ENCODE measurements at places on chromosomes 12 and 14.

DNA sequence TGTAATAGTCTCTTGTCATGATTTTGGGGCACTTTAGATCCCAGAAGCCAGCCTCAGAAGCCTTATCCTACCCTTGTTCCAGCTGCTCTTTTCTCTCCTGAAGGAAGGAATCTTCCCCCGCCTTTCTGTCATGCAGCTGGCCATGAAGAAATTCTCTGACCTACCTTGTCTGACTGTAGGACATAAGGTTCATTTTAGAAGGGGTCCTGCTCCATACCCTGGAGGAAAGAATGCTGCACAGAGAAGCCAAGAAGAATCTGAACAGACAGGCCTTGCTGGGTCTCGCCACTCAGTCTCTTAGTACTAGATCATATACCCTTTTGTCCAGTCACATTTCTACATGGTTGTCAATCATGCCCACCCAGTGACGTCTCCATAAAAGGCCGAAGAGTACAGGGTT is 6.2 kb upstream of the TMCC3 start:
- no peak for DNase-seq

DNA sequence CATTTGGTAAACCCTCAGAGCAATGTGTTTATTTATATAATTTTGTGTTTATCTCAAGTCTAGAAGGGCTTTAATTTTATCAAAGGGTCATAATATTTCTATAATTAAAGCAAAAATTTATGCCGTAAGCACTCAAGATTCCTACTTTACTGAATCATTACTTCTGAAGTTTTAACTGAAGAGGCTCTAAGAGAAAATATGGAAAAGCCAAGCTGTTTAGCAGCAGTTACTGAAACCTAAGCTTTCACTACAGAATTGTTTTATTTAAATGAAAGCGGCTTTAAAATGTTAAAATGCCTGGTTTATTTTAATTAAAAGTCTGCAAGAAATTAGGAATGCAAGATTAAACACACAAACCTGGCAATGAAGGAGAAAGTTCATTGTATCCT is 73.9 kb upstream of the BBS10 start:
- DNase-seq: no peak

GRCh38 chr12:113500782-113501311 is 29.2 kb upstream of the LHX5 start:
- DNase-seq: no peak

DNA sequence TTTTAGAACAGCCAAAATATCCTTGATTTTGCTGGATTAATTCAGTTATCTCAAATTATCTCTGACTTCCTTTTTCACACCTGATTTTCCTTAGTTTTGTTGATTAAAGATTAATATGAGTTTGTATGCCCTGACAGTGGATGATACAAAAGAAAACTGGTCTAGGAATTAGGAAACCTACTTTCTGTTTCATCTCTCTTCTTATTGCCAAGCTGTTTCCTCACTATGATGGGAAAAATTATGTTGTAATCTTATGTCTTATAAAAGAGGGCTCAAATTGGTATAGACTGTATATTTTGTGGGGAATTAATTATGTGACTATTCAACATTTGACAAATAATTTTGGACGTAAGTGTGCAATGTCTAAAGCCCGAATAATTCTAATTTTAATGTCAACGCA is 271.6 kb downstream of the FBXL14 start:
- DNase-seq: no peak

DNA sequence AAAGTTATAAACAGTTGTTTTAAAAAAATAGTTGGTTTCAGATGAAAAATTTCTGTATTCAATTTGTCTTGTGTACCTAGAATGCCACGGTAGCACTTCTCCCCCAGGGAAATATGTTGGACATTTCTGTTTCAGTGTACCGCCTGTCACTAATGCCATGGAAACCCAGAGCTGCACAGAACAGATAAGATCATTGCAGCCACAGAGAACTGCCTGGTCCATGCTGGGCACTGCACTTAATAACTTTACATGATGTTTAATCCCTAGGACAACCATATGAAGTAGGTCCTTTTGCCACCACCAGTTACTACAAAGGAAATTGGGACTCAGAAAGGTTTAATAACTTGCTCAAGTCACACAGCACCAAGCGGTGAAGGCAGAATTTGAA is 253.4 kb upstream of the SRRM4 start:
- no peak for DNase-seq

- DNase-seq: peak; percentile 12
Measured at GRCh38 chr12:95102916-95103671, 29.7 kb upstream of the NR2C1 start.

GRCh38 chr14:76647697-76648298 is 113.5 kb upstream of the VASH1 start:
- no peak for DNase-seq

DNA sequence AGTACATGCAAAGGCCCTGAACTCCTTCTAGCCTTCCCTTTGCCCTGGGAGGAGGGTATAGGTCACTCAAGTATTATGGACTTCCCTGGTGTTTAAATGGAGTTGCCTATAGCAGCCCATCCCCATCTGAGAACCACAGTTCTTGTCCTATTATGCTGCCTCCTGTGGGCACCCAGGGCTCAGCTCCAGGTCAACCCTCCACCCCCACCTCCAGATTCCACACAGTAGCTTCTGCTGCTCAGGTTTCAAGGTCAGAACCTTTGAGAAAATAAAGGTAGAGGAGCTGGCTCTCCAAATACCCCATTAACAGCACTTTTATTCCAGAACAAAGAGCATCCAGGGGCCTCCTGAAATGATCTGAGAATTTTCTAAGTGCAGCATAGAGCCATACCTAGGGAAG is 57.4 kb downstream of the ACTN1 start:
- DNase-seq: no peak
